ENCODE measurements at places on chromosomes 2 and 18. TPM values are rescaled to one million over a fixed set of nuclear protein-coding genes. Genes with fewer than 3 reads are reported as not detected.

- no peaks in the 10 kb centered on the region for H3K4me1 ChIP-seq
- no peaks in the 10 kb centered on the region for H3K36me3 ChIP-seq
- H3K27ac ChIP-seq: no peak overlapping the region
Observed at GRCh38 chr2:138640921-138641676, 139.1 kb downstream of the NXPH2 start.

DNA sequence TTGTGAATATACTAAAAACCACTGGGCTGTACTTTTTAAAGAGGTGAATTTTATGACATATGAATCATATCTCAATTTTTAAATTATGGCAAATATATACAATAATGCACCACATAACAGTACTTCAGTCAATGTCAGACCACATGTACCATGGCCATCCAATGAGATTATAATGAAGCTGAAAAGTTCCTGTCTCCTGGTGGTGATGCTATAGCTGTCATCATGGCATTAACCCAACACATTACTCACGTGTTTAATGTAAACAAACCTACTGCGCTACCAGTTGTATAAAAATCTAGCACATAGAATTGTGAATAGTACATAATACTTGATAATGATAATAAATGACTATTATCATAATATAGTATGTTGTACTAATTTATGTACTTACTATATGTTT lies 77.6 kb upstream of the ID2 start:
- no peak overlapping the region for H3K4me3 ChIP-seq
- no peaks in the 10 kb centered on the region for H3K36me3 ChIP-seq
- DNase-seq: no peak
- no peaks in the 10 kb centered on the region for H3K4me1 ChIP-seq
- no peaks in the 10 kb centered on the region for H3K27me3 ChIP-seq
- no peak overlapping the region for H3K27ac ChIP-seq

DNA sequence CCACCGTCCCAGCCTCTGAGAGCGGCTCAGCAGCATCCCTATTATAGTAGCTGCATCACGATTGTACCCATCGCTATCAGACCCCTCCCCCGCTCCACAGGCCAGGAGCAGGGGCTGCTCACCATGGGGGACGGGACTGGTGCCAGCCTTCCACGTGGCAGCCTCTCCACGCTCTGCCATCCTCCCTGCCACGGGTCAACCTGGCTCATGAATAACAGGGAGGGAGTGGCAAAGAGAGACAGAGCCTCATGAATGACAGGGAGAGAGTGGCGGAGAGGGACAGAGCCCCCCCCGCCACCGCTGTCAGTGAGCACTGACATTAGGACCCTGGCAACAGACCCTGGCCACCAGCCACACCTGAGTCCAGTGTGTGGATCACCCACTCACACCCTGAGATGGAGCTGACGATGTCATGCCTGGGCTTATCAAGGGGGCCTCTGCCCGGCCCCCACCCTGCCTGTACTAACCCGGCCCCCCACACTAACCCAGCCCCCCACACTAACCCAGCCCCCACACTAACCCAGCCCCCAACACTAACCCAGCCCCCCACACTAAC lies 16.9 kb downstream of the CROCC2 start:
- peak; percentile 53 for DNase-seq
- no peak overlapping the region for H3K4me3 ChIP-seq
- no peaks in the 10 kb centered on the region for H3K27me3 ChIP-seq
- no peaks in the 10 kb centered on the region for H3K36me3 ChIP-seq
- H3K4me1 ChIP-seq: peaks cover 5% of the 10 kb centered on the region

DNA sequence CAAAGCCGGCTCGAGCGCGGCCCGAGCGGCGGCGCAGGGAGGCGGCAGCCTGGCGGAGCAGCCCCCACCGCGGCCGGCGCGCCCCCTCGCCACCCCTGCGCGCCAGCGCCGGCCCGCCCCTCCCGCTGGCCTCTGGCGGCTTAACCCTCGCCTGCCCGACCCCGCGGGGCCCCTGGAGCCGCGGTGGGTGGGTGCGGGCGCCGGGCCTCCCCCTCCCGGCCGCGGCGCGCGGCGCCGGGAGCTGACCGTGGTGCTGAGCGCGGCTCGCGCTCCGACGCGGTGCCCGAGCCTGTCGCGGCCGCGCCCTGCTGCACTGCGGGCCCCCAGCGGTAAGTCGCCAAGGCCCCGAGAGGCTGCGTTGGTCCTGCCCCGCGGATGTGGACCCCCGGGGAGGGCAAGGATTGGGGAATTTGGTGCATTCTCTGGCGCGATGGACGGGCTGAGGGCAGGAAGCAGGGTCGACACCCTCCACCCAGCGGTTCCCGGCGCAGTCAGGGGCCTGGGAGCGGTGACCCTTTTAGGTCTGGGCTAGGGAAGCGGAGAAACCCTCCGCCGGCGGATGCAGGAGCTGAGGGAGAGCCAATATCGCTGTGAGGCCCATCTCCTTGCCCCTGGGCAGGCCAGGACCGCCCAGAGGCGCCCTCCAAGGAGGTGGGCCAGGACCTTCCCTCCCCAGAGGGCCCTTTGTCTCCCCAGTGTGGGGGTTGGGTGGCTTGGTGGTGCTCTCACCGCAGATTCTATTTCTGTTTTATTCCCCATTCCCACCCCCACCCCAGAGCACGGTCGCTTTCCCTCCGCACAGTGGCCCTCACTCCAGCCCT lies 923 bp downstream of the AMER3 start:
- H3K27me3 ChIP-seq: peaks cover 58% of the 10 kb centered on the region
- H3K27ac ChIP-seq: no peak overlapping the region
- DNase-seq: no peak
- H3K36me3 ChIP-seq: no peaks in the 10 kb centered on the region
- H3K4me1 ChIP-seq: no peaks in the 10 kb centered on the region
- peak overlapping the region; percentile 24 for H3K4me3 ChIP-seq

DNA sequence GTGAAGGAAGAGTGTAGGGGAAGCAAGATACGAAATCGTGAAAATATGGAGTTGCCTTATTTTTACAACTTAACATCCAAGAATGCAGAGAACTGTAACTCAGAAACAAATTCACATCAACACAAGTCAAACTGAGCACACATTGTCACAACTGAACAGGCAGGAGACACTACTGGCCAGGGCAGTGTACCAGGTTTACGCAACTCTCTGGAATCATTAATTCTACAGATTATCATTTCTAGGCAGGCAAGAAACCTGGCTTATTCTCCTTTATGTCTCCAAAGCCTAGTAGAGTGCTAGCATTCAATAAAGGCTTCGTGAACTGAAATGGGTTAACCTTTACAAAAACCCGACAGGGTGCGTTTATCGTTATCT lies 584 bp downstream of the COA5 start:
- no peaks in the 10 kb centered on the region for H3K27me3 ChIP-seq
- H3K4me1 ChIP-seq: peaks cover 60% of the 10 kb centered on the region
- no peak for DNase-seq
- H3K4me3 ChIP-seq: peak overlapping the region; percentile 91
- H3K36me3 ChIP-seq: no peaks in the 10 kb centered on the region

DNA sequence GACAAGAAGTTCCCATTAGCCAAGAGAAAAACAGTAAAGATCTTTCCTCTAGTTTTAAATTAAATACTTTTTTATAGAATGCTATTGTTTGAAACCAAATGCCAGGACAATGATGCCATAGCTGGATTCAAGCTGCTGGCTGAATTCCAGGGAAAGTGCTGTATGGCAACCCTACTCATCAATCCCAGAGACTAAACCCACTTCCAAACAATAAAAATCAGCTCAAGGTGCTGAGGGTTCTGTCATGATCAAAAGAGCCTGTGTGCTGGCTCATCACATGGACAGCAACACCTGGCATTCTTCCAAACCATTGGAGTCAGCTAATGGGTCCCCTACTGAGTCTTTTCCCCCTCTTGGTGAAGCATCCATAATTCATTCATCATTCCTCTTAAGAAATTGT lies 53.7 kb upstream of the PARD3B start:
- no peaks in the 10 kb centered on the region for H3K36me3 ChIP-seq
- no peak overlapping the region for H3K4me3 ChIP-seq
- peaks cover 7% of the 10 kb centered on the region for H3K4me1 ChIP-seq
- no peaks in the 10 kb centered on the region for H3K27me3 ChIP-seq

DNA sequence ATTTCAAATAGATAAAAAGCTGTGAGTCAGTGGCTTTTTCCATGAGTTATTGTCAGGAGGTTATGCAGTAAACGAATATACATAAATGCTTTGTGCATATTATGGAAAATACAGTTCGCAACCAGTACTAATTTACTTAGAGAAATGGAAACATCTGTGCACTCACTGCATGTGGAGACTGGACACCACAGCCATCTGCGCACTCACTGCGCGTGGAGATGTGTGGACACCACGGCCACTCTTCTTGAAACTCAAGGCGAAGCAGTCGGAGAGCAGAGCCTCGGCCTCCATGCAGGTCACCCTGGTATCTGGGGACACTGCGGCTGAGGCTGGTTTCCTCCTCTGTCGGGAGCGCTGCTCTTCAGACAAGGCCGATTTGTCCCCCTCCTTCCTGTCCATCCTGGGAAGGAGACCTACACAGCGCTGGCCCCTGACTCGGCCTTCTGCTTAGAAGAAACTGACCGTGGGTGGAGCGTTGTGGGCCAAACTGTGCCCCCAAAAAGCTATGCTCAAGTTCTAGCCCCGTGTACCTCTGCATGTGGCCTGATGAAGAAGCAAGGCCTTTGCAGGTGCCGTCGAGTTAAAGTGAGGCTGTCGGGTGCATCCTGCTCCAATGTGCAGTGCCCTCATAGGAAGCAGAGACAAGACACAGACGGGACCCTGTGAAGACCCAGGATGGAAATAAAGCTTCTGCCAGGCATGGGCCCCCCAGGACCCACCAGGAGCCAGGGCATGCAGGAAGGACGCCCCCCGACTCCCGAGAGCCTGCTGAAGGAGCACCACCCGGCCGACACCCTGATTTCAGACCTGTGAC lies 88.0 kb downstream of the TPO start:
- no peaks in the 10 kb centered on the region for H3K27me3 ChIP-seq
- DNase-seq: peak; percentile 55
- H3K4me1 ChIP-seq: no peaks in the 10 kb centered on the region
- H3K36me3 ChIP-seq: no peaks in the 10 kb centered on the region
- no peak overlapping the region for H3K4me3 ChIP-seq

Gene DLGAP1
- not detected for polyA plus RNA-seq

Gene MOGAT1
- not detected for polyA plus RNA-seq

DNA sequence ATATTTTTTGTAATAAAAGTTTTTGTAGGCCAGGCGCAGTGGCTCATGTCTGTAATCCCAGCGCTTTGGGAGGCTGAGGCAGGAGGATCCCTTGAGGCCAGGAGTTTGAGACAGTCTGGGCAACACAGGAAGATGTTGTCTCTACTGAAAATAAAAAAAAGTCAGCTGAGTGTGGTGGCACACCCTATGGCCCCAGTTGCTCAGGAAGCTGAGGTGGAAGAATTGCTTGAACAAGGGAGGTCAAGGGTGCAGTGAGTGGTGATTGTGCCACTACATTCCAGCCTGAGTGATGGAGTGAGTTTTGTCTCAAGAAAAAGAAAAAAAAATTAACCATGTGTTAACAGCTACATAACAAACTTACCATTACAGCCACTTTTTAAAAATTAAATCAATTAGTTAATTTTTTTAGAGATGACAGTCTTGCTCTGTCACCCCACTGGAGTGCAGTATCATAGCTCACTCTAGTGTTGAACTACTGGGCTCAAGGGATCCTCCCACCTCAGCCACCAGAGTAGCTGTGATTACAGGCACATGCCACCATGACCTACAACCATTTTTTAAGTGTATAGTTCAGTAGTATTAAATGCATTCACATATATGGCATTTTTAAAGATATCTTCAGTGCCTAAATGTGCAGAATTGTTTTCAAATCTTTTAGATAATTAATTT lies 67.2 kb upstream of the ACYP2 start:
- peaks cover 13% of the 10 kb centered on the region for H3K4me1 ChIP-seq
- DNase-seq: no peak
- no peak overlapping the region for H3K4me3 ChIP-seq
- peaks cover 23% of the 10 kb centered on the region for H3K36me3 ChIP-seq

DNA sequence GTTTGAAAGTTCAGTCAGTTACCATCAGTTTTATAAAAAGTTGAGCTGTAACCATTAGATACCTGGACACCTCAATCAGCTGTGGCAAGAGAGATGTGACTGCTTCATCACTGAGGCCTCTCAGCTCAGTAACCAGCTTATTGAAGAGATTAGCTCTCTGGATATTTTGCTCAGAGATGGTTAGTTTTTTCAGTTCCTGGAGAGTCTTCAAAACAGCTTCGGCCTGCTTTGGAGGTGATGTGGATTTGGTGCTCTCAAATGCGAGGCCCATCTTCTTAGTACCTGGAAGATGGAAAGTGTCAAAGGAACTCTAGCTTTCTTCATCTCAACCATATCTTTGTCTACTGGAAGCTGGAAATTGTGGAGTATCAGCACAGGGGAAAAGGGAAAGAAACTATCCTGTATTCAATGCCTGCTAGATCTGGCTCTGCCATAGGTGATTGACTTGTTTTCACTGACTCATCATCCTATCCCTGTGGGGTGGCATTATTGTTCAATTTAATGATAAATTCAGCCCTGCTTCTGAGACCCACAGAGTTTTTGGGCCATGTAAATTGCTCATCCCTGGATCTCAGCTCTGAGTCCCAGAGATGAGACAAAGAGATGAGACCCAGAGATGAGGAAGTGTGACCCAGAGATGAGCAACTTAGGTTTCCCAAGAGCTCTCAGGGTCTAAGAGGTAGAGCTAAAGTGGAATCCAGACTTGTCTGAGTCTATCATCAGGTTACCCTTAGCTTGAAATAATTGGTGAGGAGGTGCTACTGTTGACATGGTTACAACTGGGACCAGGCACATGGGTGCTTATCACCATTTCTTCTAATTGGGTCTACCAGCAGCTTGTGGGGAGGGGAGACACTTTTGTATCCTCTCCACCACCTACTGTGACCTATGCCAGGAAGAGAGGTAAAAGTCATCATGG lies 10.4 kb downstream of the APOB start:
- H3K27me3 ChIP-seq: no peaks in the 10 kb centered on the region
- H3K36me3 ChIP-seq: no peaks in the 10 kb centered on the region
- no peak overlapping the region for H3K27ac ChIP-seq
- DNase-seq: no peak
- peaks cover 13% of the 10 kb centered on the region for H3K4me1 ChIP-seq

Gene C2orf66
- polyA plus RNA-seq: not detected

Gene CHRNG
- not detected for polyA plus RNA-seq

DNA sequence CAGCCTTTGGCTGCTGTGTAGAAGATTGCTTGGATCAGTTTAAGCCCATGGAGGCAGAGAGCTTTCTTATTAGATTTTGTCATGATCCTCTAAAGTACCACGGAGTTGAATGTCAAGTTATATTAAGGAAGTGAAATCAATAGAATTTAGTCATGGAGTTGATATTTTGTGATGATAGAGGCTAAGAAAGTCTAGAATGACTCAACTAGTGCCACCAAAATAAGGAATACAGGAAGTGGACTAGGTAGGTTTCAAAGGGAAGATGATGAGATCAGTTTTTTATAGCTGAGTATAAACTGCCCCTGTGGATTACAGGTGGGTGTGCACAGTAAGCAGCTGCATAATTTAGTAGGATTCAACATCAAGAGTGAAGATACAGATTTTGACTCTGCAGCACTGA lies 25.2 kb downstream of the FBXO36 start:
- H3K36me3 ChIP-seq: no peaks in the 10 kb centered on the region
- DNase-seq: no peak
- no peak overlapping the region for H3K27ac ChIP-seq

- H3K4me1 ChIP-seq: no peaks in the 10 kb centered on the region
- DNase-seq: no peak
- H3K27me3 ChIP-seq: no peaks in the 10 kb centered on the region
- no peak overlapping the region for H3K27ac ChIP-seq
- H3K36me3 ChIP-seq: no peaks in the 10 kb centered on the region
Observed at GRCh38 chr2:223062396-223062795, 10.4 kb downstream of the KCNE4 start.
